ENCODE measurements at places on chromosomes 7 and 10.

DNA sequence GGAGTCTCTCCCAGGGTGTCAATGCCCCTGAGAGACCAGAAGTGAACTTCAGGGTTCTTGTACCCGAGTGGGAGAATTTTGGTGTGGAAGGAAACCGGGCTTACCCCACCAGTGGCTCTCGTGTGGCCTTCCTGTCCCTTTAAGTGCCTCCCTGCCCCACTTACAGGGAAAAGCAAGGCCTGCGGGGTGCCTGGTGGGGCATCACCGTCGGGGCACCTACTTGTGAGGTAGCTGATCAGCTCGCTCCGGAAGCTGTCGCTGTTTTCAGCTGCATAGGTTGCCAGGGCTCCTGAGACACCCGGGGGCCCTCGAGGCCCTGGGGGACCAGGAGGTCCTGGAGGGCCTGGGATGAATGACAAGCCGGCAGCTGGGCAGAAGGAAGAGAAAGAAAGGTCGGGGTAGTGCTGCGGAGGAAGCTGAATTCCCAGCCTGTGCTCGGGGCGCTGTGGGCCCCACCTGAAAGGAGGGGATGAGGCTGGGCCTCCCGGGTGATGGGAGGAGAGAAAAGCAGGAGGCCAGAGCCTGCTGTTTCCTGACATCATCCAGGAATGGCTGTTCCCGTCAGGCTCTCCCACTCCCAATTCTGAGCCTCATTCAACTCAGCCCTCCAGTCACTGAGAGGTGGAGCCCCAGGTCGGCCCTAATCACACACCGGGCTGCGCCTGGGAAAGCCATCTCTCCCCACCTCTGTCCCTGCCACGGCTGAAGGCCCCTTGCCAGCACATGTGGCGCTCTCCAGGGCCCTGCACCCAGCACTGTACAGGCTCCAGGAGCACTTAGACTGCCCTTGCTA, 51.1 kb downstream of the COL17A1 start:
- DNase-seq, result no peak

GRCh38 chr10:96716390-96716789, 3.9 kb downstream of the PIK3AP1 start:
- DNase-seq, result no peak

DNA sequence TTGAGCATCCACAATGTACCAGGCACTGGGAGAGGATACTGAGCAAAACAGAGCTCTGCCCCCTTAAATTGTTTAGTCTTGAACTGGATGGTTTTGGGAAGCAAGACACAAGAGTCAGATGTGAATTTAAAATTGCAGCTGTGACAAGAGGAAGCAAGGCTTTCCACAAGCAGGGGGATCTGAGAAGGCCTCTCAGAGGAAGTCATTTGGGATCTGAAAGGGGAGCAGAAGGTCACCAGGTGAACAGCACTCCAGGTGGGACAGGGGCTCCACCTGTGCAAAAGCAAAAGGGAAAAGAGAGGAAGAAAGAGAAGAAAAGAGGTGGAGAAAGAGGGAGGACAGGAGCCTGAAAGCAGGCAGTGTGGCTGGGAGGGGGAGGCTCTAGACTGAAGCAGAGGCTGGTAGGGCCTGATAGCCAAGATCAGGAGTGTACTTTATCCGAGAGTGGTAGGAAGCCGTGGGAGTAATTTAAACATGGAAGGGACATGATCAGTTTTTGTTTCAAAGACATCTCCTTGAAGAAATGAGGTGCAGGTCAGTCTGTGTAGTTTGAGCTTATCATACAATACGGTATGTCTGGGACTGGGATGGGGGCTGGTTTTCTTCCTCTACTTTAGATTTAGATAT, 76.1 kb upstream of the DUSP5 start:
- DNase-seq, result no peak

GRCh38 chr10:74156919-74157289, 5.9 kb downstream of the ADK start:
- DNase-seq, result no peak

- no peak for DNase-seq
These were observed 31.5 kb upstream of the ARID5B start for GRCh38 chr10:61869774-61870525.

DNA sequence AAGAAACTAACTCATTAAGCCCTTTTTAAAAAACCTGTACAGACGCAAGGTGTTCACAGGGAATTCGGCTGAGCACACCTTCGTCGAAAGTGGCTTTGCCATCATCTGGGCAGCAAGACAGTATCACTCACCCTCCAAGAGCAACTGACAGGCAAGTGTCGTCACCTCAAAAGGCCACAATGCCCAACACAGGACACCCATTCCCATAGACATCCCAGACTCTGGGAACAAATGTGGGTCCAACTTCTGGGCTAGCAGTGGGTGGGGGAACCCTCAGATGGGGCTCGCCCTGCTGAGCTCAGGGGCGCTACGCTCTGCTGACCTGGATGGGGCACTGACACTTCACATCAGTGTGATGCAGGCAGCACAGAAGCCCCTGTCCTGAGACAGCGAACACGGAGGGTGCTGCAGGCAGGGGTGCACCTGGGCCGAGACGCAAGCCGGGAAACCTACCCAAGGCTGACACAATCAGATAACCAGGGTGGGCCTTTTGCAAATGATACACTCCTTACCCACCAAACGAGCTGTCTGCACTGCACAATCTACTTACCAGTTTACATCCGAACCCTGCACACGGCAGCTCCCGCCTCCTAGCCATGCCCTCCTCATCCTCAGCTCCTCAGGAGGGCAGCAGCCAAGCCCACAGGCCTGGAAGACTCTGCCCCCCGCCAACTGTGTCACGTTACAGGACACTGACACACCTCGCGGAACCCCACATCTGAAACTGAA, 1.7 kb downstream of the DIP2C start:
- DNase-seq, result no peak

DNA sequence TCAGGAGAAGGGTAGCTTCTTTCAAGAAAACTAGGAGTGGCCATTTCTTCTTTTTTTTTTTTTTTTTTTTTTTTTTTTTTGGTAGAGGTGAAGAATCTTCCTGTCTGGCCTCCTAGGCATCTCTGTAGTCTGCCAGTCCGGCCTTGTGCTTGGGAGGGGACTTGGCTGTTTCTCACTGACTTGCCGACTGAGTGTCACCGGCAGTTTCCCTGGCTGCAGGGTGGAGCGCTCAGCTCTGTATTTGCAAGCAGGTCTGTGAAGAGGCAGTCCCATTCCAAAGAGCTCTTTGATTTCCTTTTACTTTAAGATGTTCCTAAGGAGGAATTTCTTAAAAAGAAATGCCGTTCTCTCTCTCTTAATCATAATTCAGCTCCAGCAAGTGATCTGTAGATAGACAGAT, 212.6 kb downstream of the ADRA2A start:
- DNase-seq, result no peak

Data from RWPE1 (cell line).